ENCODE measurements at places on chromosomes 6 and 20. TPM values are rescaled to one million over a fixed set of nuclear protein-coding genes. Genes with fewer than 3 reads are reported as not detected.
A peak's percentile ranks its signal among the peaks of the same experiment; 100 is the strongest.

Gene DAAM2
- not detected for polyA plus RNA-seq

Gene DEF6
- polyA plus RNA-seq, result 0.07 TPM

Gene GRM1
- polyA plus RNA-seq, result 0.05 TPM

Gene CNBD2
- 5.0 TPM for polyA plus RNA-seq

Gene RSPH4A
- 0.13 TPM for polyA plus RNA-seq

Gene RAB32
- polyA plus RNA-seq, result 30.1 TPM

Gene TRIM31
- 3.3 TPM for polyA plus RNA-seq

Gene TFAP2C
- polyA plus RNA-seq, result 9.6 TPM

DNA sequence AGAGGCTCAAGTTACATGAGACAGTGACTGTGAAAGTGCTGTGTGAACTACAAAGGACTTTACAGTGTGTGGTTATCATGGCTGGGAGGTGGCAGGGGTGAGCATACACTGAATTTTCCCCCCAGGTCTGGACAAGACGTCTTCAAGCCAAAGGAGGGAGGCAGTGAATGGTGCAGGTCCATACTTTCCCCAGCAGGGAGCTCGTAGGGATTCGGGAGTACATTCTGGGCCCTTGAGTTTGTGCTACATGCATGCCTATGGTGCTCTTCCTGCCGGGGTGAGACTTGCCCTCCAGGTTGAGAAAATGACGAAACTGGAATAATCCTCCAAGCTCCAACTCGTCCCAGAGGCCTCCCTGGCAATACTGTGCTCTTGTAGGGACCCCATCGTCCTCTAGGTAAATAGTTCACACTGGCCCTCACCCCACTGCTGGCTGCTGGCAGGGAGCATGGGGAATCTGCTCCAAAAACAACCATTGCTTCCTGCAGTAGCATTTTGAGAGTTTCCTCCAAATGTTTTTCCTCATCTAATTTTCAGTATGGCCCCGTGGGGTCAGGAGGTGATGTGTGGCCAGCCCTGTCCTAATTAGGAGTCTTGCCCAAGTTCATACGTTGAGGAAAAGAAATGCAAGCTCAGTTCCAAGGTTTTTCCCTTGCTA, 57.6 kb downstream of the ZNF831 start:
- no peak for DNase-seq

DNA sequence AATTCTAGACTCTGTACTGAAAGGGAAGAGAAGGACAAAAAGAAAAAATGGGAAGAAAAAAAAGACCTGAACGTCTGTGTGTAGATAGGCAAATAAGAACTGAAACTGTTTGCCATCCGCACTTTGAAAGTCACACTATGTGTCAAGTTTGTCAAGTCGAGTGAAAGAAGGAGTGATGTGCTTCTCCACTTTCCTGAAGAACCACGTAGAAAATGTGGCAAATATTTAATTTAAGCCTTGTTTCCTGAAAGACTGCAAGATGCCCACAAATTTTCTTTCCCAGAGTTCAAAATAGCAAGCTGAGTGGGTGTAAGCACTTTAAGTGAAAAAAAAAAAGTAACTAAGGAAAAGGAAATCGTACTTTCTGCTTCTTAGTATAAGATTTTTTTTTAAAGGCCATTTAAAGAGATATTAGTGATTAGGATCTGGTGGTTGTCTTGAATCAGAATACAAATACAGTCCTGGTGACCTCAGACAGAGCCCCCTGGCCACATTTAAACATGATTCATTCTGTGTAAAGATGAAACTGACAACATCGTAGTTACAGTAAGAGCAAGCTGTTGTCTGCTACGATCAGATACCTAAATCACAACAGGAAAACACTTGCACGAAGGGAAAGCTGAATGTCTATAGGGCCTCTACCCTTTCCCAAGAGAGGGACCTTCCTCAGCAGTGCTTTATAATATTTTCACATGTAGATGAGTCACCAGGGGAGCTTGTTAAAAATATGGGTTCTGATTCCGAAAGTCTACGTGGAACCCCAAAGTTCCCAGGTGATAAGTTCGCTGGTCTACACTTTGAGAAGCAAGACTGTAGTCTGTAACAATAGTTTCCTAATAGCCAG, 102.3 kb downstream of the HIVEP2 start:
- peak; percentile 49 for DNase-seq

- DNase-seq, result no peak
Observed at GRCh38 chr6:81625216-81625615, 127.3 kb downstream of the TENT5A start.

GRCh38 chr6:86128130-86128814, 485.6 kb upstream of the SYNCRIP start:
- no peak for DNase-seq

- no peak for DNase-seq
Observed at GRCh38 chr20:8271727-8272126, 139.7 kb downstream of the PLCB1 start.

GRCh38 chr6:130964289-130964688, 98.8 kb downstream of the EPB41L2 start:
- no peak for DNase-seq

DNA sequence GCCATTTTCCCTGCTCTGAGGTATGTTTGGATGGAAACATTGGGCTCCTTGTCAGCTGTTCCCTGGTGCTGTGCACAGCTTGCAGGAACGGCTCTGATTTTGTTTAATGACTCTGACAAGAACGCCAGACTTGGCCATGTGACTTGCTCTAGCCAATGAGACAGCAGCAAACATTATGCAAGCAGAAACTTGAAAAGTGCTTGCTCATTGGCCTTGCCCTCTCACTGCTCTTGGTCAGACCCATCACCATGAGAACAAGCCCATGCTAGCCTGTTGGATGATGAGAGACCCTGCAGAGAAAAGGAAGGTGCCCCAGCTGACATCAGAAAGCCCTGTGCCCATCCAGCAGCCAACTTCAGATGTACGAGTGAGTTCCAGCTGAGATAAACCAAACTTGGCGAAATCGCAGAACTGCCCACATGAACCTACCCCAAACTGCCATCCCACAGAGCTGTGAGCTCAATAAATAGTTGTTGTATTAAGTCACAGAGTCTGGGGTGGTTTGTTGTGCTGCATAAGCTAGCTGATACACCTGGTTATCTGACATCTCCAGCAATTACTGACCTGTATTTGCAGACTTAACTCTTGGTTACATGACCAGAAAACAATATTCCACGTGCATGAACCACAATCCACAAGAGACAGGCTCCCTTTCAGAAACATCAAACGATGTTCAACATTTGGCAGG, 96.9 kb downstream of the JPH2 start:
- DNase-seq, result peak; percentile 36

DNA sequence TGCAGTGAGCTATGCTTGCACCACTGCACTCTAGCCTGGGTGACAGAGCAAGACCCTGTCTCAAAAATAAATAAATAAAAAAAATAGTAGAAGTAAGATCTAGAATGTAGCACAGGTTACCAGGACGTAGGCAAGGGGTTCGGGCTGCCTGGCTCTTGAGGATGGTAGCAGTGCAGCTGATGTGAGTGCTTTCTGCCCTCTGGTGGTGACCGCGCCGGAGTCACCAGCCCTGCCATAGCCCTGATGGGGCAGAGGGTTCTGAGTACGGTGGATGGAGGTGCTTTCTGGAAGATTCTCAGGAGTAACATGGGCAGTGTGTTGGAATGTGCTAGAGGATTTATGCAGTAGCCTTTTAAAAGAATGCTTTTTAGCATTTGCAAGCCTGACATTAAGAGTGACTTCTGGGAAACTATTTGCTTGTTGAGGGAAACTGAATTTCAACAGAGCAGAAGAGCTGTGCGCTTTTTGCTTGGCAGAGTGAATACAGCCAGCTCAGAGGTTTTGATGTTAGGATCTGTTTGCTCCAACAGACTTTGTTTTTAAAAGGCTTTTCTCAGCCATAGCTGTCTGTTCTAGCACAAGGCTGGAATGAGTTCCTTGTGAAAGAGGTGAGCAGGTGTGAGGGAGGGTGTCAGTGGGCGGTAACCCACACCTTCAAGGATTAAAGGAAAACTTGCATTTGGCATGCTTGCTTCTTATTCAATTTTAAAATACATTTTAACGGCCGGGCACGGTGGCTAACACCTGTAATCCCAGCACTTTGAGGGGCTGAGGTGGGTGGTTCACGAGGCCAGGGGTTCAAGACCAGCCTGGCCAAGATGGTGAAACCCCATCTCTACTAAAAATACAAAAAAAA, 65.9 kb downstream of the PTPN1 start:
- DNase-seq, result peak; percentile 80

DNA sequence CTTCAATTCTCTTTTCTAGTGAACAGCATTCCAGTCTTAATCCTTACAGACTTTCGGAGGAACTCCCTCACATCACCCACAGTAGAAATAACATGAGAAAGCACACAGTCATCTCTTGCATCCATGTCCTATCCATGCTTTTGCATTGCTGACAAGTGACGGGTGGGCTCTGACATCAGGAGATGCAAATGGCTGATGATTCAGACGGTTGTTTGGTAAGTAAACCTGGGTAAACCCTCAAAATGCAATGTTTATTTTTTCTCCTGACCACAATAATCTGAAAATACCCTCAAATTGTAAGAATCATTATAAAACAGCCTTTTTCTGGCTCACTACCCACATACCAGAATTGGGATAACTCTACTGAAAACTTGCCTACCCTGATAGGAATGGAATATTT, 792.0 kb downstream of the MAFB start:
- no peak for DNase-seq

DNA sequence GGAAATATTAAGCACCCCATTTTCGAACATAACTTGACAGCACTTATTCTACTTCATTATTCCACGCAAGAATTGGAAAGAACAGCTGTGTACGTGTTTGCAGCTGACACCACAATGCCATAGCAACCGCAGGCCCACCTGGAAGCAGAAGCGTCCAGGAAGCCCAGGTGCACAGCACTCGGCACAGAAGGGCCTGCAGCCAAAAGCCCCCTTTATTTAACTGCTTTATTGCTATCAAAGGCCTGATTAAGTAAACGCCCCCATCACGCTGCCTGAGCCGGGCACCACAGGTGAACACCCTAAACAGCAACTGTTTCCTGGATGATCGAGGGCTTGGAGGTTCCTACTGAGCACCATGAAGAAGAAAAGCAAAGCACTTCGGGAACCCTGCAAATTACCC, 6.3 kb downstream of the TAF4 start:
- DNase-seq, result no peak

DNA sequence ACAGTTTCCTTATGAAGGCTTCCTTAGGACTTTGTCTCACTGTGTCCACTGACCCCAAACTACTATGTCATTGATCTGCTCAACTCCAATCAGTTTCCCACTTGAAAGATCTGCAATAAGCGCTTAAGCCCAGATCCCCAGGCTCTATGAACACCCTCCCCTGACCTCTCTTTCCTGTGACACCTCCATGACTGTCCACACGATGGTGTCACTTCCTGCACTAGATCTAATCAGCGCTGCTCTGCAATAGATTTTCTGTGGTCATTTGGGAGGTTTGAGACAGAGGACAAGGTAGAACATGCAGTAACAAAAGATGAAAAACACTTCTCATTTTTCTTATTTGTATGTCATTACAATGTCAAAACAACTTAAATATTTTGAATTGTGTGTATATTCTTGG, 304.6 kb upstream of the AGPAT4 start:
- no peak for DNase-seq

DNA sequence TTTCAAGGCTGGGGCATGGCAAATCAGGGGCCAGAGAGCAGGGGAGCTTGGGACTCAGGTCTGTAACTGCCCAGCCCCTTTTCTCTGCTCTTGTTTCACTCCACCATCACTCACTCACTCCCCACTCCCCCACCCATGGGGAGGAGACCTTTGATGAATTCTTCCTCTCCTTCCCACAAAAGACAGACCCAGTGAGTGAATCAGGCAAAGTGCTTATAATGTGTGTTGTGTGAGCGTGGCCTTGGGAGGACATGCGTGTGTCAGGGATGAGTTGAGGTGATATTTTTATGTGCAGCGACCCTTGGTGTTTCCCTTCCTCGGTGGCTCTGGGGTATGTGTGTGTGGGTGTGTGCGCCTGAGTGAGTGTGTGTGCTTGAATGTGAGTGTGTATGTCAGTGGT, 1.0 kb upstream of the CUL9 start:
- DNase-seq, result no peak

- no peak for DNase-seq
Observed at GRCh38 chr20:64276817-64277216, 21.3 kb downstream of the PCMTD2 start.
